H1 (cell line): ENCODE measurements at places on chromosomes 3 and 15. TPM values are rescaled to one million over a fixed set of nuclear protein-coding genes. Genes with fewer than 3 reads are reported as not detected.

The SAMMSON gene
- not detected in 2 replicates for total RNA-seq

The IMP3 gene
- total RNA-seq, result 114 and 122 TPM in 2 replicates

The FSTL1 gene
- total RNA-seq, result 502 and 516 TPM in 2 replicates

The COX17 gene
- 43.0 and 45.5 TPM in 2 replicates for total RNA-seq

The IL16 gene
- 0.09 and 0.46 TPM in 2 replicates for total RNA-seq

The RSL24D1 gene
- 126 and 130 TPM in 2 replicates for total RNA-seq

The RUBCN gene
- 18.2 and 21.9 TPM in 2 replicates for total RNA-seq

The SLC15A2 gene
- 1.8 and 2.0 TPM in 2 replicates for total RNA-seq

The KLHL40 gene
- not detected in 2 replicates for total RNA-seq
